ENCODE measurements at places on chromosomes 5 and 9.

DNA sequence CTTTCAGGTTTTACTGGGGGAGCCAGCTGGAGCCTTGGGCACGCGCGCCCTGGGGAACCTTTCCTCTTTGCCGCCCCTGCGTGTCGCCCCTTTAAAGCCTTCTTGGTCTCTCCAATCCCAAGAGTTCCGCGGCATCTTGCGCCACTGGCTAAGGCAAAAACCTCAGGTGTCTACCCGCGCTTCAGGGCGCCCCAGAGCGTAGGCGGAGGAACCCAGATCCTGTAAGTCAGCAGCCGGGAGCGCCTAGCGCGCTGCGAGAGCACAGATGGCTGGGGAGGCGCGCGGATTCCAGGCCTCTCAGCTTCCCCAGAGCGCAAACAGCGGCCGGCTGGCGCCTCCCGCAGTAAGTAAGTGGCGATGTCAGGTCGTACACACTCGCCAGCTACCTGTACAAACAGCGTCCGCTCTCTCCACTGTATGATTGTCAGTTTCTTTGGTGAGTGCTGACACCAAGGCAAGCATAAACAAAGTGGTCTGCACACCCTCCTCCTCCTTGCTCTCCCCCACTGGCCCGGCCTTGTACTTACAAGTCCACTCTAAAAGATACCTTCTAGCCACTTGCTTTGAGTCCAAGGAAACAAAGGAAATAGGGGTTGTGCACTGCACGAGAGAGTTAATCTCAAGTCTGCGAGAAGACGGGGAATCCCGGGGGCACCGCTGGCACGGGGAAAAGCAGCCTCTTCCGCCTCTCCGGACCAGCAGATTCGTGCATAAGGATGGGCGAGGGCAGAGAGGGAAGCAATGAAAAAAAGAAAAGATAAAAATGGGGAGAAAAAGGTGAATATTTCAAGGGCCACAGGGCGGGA lies 2.9 kb downstream of the HTR1A start:
- DNase-seq: peak; percentile 23

DNA sequence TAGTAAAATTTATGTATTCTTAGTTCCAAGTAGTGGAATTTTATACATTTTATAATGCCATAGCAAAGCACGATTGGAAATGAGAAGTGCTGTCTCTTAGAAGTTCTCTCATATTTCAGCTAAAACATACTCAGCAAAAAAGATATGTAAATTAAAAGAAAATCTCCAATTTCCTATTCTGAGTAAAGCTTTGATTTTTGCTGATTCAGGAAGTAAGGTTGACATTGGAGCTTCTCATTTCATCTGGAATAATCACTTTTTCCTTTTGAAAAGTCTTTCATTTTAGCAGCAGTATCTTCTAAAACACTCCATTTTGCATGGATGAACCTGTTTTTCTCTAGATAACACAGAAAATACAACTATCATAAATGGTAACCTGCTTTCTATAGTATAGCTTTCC lies 121.0 kb downstream of the ZCCHC7 start:
- no peak for DNase-seq

DNA sequence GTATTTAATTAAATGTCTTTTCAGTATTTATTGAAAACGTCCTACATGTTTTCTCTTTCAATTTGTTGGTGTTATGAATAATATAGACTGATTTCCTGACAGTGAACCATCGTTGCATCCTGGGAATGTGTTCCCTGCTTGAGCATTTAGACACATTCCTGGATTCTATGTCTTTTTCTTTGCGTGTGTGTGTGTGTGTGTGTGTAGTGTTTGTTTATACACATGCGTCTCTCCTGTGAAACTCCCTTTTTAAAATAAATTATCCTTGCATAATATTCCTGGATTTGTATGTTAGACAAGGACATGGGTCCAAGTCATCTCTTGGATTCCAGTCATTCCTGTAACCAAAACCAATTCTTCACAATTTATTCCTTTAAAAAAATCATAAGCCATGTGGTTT lies 153.4 kb downstream of the HSPA4 start:
- no peak for DNase-seq

- DNase-seq: no peak
Observed at GRCh38 chr9:129198319-129199043, 20.4 kb upstream of the IER5L start.

- no peak for DNase-seq
Observed at GRCh38 chr5:72511366-72511765, 4.2 kb upstream of the ZNF366 start.

DNA sequence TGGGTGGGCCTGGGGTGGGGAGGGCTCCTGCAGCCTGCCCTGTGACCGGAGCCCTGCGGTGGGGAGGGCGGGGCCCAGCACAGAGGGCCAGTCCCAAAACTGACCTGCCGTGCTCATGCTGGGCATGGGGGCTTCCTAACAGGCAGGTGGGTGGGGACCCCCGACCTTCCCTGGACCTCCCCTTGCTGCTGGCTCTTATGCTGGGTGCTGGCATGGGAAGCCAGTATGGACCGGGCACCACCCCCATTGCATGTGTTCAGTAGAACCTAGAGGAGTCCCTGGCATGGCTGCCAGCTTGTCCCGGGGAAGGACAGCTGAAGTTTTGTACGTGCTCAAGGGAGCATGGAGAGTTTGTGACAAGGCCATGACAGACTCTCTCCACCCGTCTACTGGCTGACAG lies 37.1 kb downstream of the WNK2 start:
- no peak for DNase-seq

DNA sequence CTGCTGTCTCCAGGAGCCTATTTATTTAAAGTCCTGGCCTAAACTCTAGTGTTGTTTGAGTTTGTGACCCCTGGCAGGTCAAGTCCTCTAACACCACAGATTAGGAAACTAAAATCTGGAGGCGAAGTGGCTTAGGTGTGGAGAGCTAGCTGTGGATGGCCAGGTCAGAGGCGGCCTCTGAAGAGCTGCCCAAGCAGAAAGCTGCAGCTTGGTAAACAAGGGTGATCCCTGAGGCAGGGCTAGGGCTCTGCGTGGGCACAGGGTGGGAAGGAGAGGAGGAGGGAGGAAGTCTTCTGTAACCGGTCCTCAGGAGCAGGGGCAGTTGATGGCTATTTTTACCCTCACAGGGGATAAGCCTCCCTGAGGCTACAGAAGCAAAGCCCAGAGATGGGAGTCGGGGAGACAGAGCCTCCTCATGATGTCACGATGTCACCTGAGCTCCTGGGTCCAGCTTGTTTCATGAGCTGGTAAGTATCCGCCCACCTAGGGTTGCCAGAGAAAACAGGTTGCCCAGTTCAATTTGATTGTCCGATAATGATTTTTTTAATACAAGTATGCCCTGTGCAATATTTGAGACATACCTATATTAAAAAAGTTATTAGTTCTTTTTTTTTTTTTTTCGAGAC lies 25.9 kb upstream of the BOD1 start:
- DNase-seq: no peak

All from nucleus accumbens (tissue), 56 donors.